ENCODE measurements at places on chromosomes 13 and 19.
A peak's percentile ranks its signal among the peaks of the same experiment; 100 is the strongest.

- DNase-seq, result no peak
These were observed 9.7 kb upstream of the SPACA4 start for GRCh38 chr19:48596679-48597465.

DNA sequence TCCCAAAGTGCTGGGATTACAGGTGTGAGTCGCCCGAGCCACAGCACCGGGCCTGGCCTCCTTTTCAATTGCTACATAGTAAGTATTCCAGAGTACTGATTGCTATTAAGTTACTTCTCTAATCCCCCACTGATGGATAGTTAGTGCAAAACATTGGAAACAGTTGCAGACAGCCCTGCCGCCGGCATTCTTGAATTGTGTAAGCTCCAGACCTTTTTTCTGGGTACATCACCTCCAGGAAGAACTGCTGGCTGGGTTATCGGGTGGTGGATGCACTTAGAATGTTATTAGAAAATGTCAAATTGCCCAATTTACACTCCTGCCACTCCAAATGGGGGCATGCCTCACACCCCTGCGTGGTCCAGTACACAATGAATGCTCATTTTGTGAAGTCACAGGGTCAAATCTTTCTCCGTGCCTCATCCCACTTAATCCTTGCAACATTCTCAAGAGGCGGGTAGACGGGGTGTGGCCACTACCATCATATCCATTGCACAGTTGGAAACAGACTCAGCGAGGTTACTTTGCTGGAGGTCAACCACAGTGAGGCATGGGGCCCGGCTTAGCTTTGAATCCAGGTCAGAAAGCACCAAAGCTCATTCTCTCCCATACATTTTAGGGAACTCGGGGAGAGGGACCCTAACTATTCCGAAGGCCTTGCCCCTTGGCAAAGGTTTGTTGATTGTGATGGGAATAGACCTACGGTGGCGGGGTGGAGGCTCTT is 1.0 kb upstream of the KDM4B start:
- no peak for DNase-seq

- DNase-seq, result no peak
These were observed 1.4 kb downstream of the PARP4 start for GRCh38 chr13:24511019-24511815.

- DNase-seq, result no peak
These were observed 1080.6 kb downstream of the PCDH17 start for GRCh38 chr13:58712191-58712590.

- no peak for DNase-seq
These were observed 80.5 kb downstream of the GPR12 start for GRCh38 chr13:26680123-26680450.

DNA sequence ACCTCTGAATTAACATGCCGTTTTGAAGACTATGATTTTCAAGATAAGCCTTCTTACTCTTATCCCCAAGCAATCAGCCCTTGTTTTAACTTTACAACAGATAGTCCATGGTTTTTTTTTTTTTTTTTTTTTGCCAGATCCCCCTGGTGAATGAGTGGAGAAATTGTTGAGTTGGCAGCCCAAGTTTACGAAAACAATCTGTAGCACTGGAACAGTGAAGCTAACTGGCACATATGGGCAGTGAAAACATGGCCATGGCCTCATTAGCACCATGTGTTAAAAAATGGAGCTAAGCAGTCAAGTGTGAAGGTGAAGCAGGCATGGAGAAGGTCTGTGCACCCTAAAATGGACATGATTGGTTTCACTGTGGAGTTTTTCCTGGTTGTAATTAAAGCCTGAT is 812.1 kb upstream of the MIR17HG start:
- no peak for DNase-seq

DNA sequence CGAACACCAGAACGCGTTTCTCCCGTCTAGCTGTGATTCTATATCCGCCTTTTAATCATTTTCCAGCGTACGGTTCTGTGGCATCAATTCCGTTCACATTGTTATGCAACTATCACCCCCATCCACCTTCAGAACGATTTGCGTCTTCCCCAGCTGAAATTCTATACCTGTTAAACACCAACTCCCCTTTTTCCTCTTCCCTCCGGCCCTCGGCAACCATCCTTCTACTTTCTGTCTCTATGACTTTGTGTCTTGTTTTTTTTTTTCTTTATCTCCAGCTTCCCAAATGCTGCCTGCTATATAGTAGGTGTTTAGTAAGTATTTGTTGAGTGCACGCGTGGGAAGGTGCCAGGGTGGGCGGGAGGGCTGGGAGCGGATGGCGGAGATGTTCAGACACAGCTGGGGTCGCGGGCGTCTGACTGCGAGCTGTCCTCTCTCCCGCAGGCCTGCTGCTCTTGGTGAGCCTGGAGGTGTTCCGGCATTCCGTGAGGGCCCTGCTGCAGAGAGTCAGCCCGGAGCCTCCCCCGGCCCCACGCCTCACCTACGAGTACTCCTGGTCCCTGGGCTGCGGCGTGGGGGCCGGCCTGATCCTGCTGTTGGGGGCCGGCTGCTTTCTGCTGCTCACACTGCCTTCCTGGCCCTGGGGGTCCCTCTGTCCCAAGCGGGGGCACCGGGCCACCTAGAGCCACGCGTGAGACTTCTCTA is 20.2 kb downstream of the CACNG6 start:
- no peak for DNase-seq

- DNase-seq, result peak; percentile 34
These were observed 3.5 kb upstream of the UBAC2 start for GRCh38 chr13:99197117-99197651.

GRCh38 chr19:55601084-55601483 is 996 bp downstream of the ZNF524 start:
- DNase-seq, result no peak

- no peak for DNase-seq
These were observed 307.0 kb downstream of the UQCRFS1 start for GRCh38 chr19:28905996-28906395.

GRCh38 chr19:56113074-56113632 is 7.9 kb downstream of the ZNF787 start:
- no peak for DNase-seq

- DNase-seq, result peak; percentile 57
These were observed at the start of gene ZIK1 for GRCh38 chr19:57583521-57584416. Gene ZIK1, plus strand, starts transcription at chr19:57584145. Its CDS starts 212 bp downstream, at chr19:57584357.

DNA sequence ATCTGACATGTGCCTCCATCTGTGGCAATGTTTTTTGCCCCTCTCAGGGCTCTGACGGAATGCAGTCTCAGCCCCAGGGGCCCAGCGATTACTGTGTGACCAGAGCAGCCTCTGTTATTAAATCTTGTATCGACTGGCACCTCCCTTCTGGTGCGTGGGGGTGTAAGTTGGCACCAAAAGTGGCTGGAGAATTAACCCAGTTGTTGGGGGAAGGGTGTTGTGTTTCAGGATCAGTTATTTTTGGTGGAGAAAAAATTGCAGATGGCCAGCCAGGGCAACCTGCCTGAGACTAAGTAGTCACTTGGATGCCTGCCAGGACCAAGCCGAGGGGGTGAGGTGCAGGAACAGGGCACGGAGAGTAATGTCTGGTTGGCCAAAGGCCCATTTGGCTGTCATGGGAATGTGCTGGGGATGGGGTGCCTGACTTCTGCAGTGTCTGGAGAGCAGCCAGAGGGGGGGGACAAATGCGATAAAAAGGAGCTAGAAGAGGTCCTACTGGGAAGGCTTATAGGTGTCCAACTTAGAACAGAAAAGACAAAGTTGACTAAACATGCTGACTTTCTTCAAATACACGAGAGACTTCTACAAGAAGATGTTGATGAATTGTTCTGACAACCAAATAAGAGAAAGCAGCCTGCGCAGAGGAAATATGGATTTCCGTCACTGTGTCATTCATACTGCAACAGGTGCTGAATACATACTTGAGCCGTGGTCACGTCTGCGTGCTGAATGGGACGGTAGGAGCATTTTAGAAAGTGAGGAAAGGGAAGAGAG is 69.8 kb downstream of the SIAH3 start:
- peak; percentile 60 for DNase-seq

DNA sequence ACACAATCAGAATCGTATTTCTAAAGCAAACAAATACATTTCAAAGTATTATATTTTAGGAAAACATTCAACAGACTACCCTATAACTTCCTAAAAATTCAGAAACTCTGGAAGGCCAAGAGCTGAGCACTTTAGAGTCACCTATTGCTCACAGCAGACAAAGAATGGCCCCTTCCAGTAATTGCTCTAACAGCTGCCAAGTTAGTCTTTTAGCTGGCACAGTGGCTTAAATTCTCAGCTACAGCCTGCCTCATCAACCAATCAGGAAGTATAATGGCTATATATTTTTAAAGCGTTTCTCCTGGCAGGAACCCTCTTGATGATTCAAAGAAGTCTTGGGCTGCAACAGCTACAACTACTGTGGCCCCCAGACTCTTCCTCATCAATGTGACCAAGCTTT is 14.9 kb upstream of the SLITRK5 start:
- DNase-seq, result no peak

GRCh38 chr13:113324398-113324797 is 27.4 kb downstream of the LAMP1 start:
- no peak for DNase-seq

DNA sequence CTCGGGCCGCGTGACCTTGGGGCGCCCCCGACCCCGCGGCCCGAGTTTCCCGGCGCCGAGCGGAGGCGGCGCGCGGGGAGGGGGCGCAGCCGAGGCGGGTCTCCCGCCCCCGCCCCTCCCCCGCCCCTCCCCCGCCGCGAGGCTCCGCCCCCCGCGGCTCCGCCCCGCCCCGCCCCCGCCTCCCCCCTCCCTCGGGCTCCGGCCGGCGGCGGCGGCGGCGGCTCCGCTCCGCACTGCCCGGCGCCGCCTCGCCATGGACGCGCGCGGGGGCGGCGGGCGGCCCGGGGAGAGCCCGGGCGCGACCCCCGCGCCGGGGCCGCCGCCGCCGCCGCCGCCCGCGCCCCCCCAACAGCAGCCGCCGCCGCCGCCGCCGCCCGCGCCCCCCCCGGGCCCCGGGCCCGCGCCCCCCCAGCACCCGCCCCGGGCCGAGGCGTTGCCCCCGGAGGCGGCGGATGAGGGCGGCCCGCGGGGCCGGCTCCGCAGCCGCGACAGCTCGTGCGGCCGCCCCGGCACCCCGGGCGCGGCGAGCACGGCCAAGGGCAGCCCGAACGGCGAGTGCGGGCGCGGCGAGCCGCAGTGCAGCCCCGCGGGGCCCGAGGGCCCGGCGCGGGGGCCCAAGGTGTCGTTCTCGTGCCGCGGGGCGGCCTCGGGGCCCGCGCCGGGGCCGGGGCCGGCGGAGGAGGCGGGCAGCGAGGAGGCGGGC is at the start of gene HCN2:
TSS of gene HCN2 (plus strand) at position 189 of the 703 bp plus-strand sequence. CDS start at position 254, 65 bp downstream.
- DNase-seq, result no peak

DNA sequence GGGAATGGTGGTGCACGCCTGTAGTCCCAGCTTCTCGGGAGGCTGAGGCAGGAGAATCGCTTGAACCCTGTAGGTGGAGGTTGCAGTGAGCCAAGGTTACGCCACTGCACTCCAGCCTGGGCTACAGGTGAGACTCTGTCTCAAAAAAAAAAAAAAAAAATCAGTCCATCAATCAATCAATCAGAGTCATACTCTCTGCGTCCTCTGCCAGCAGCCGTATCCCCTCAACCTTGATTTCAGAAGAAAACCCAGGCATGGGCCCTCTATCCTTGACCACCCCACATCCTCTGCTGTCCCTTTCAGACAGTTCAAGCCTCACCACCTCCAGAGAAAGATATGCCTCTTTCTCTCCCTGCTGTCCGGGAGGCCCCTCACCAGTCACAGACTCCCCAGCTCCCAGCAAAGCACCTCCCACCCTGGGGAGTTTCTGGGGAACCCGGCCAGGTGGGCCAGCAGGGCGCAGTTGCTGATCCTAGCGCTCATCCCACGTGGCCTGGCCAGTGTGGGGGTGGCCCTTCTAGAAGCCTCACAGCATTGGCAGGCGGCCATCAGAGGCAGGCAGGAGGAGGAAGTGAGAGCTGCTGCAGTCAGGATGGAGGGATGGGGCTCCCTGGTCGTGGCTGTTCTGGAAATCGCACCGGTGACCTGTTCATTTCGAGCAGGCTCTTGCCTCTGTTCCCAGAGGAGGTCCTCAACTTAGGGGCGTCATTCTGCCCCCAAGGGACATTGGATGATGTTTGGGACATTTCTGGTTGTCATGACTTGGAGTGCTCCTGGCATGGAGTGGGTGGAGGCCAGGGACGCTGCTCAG is 10.2 kb upstream of the JSRP1 start:
- DNase-seq, result no peak

DNA sequence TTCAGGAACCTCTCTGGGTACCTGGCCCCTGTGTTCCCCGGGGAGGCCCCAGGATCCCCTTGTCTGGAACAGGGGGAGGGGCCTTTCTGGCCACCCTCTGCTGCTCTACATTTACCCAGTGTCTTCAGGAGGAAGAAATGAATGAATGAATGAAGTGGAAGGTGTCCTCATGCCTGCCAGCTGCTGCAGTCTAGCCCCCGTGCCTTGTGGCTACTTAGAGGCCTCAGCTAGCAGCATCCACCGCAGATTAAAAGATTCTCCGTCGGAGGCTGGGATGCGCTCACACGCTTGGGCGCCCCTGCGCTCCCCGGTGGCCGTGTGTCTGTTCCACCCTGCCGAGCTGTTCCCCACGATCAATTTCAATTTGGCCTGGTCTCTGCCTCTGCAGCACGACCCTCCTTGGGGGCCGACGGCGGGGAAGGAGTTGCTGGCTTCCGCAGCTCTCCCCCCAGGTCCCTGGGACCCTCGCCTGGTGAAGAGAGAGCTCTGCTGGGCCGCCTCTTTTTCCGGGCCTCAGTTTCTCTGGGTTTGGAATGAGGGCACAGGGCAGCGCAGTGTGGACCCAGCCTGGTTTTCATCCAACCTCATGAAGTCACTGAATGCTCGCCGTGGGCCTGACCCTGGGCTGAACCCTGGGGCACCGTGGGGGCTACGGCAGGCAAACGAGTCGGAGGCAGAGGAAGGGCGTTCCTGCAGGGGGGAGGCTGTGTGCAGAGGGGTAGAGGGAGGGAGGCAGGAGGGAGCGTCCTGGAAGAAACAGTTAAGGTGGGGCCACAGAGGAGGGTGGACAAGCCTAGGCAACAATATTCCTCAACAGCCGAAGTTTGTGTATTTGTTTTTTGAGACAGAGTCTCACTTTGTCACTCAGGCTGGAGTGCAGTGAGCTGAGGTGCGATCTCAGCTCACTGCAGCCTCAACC is 28.3 kb downstream of the EFNA2 start:
- no peak for DNase-seq

DNA sequence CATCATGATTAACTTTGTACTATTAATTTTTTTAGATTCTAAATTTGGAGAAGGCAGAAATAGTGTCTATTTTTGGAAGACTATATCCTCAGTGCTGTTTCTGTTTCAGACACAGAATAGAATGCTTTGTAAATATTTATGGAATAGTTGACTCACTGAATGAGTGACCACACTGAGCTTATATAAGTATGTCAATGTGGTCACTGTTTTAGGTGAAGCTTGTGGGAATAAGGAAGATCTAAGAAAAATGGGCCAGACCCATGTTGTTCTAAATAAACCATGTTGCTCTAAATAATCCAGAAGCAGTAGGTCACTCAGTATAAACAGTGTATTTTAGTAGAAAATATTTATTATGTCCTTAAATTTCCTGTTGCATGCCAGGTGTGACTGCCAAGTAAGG is 45.5 kb upstream of the DACH1 start:
- DNase-seq, result no peak

GRCh38 chr13:30708541-30708940 is 26.8 kb upstream of the ALOX5AP start:
- DNase-seq, result no peak

GRCh38 chr13:91303031-91303430 is 44.5 kb upstream of the MIR17HG start:
- DNase-seq, result no peak
